ENCODE measurements at places on chromosomes 13 and 19. TPM values are rescaled to one million over a fixed set of nuclear protein-coding genes. Genes with fewer than 3 reads are reported as not detected.

Gene KIR2DL3
- total RNA-seq: not detected

Gene GSX1
- not detected for total RNA-seq

Gene CACNG6
- not detected for total RNA-seq

Gene NCAN
- not detected for total RNA-seq

Gene RAX2
- total RNA-seq: not detected

Gene CYP4F11
- not detected for total RNA-seq

Gene RDH8
- total RNA-seq: not detected

Gene ANGPTL8
- total RNA-seq: not detected

All from T-helper 17 cell (primary cell).